ENCODE measurements at places on chromosomes 2 and 18.

DNA sequence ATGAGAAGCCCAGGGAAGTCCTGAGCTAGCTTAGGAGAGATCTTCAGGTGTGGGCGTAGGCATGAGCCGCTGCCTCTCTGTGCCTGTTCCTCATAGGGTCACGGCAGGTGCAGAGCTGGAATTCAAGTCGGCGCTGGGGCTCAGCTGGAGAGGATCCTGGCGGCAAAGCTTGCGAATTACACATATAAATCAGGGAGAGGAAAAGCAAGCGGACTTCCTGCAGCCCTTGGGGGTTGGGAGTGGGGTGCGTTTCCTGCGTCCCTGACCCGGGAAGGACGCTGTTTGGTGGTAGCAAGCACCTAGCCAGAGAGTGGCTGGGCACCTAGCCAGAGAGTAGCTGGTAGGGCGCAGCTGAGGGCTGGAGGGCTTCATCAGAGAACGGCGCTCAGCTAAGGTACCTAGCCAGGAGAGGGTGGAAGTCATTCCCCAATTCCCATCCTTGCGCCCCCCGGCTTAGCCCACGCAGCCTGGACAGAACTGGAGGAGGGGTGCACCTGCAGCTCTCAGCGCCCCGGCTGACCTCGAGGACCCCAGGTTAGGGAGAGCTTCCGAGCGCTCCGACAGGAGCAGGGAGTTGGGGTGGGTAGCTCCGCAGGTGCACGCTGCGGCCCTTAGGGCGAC is 459 bp upstream of the EFR3B start:
- peak; percentile 64 for DNase-seq

GRCh38 chr18:3867864-3868311 is 417.9 kb downstream of the TGIF1 start:
- DNase-seq, result no peak

GRCh38 chr2:176175709-176176607 is 12.5 kb upstream of the HOXD1 start:
- no peak for DNase-seq

- no peak for DNase-seq
These were observed 334.0 kb downstream of the SOCS6 start for GRCh38 chr18:70622622-70623419.

GRCh38 chr2:62199392-62200125 is 3.6 kb downstream of the B3GNT2 start:
- no peak for DNase-seq
